ENCODE measurements at places on chromosomes 2 and 18.

DNA sequence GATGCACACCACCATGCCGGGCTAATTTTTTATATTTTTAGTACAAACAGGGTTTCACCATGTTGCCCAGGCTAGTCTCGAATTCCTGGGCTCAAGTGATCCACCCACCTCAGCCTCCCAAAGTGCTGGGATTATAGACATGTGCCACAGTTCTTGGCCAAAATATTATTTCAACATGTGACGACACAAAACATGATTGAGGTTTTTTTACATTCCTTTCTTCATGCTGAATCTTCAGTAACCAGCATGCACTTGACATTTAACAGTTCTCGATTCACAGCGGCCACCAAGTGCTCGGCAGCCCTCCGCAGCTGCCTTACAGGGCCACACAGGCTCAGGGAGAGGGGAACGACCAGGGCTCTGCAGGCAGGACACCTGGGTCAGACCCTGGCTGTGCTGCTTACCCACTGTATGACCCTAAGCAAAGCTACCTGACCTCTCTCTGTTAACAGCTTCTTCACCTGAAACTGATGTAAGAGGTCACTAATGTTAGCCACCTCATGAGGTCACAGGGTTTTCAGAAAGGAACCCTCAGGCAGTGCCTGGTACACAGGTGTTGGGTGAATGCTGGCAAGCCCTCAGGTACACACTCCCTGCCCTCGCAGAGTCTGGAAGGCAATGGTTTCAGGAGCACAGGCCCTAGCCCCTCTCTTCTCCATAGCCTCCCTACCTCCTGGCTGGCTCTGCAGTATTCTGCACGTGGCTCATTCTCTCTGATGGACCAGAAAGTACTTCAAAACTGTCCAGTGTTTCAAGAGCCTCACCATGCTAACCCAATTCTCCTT is 25.7 kb downstream of the TUBB6 start:
- DNase-seq = no peak

- no peak for DNase-seq
These were observed 4.6 kb downstream of the EFHD1 start for GRCh38 chr2:232637866-232638583.

GRCh38 chr2:96073170-96073775 is 38.6 kb upstream of the GPAT2 start:
- no peak for DNase-seq

GRCh38 chr2:26255759-26256384 is 11.1 kb downstream of the HADHB start:
- no peak for DNase-seq

DNA sequence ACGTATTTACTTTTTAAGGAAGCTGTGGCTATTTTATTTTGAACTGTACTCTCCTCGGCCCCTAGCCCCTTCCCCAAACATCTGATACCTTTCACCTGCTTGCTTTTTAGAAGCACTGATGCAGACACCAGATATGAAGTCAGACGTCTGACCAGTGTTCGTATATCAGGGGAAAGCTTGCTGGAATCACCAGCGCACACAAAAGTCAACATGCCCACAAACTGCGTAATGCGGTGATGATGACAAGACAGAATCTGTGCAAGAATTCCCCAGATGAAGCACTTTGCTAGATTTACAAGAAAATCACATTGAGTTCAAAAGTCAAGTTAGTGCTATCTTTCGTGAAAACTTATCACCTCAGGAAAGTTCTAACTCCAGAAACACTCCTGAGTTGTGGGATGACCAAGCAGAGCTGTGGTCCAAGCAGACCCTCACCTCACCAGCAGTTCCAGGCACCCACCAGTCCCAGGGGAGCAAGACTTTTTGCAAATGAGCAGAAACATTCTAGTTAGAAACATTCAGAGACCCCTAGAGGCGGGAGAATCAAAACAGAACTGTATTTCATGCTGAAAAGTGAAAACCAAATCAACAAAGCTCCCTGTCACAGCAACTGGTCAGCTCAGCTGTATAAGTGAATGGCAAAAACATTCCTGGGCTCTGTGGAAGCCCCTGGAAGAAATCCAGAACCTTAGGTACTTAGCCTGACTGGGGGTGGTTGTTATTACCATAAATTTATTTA is 55.7 kb downstream of the INO80C start:
- DNase-seq = no peak

DNA sequence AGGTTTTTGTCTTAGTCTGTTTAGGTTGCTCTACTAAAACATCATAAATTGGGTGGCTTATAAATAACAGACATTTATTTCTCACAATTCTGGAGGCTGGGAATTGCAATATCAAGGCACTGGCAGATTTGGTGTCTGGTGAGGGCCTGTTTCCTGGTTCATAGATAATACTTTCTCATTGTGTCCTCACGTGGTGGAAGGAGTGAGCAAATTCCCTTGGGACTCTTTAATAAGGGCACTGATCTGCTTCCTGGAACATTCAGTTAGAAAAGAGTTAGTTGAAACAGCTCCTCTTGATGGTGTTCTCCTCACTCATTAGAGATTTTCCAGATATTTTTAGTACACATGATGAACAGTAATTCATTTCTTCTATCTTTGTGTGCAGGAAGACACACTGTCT is 22.3 kb downstream of the COL4A3 start:
- no peak for DNase-seq

- no peak for DNase-seq
These were observed 75.9 kb upstream of the RANBP2 start for GRCh38 chr2:108643261-108643849.

GRCh38 chr2:121236650-121237180 is 48.3 kb downstream of the TFCP2L1 start:
- no peak for DNase-seq

DNA sequence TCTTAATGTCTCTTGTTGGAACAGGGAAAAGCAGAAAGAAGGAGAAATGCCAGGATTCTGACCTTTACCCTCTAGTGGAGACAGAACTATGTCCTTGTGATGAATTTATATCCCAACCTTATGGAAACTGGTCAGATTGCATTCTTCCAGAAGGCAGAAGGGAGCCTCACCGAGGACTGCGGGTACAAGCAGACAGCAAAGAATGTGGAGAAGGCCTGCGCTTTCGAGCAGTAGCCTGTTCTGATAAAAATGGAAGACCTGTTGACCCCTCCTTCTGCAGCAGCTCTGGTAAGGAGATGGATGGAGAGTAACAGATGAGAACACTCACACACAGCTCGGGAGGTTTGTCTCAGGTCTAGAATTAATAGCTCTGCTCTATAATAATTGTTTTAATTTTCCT is 552.7 kb upstream of the HNMT start:
- DNase-seq = no peak

DNA sequence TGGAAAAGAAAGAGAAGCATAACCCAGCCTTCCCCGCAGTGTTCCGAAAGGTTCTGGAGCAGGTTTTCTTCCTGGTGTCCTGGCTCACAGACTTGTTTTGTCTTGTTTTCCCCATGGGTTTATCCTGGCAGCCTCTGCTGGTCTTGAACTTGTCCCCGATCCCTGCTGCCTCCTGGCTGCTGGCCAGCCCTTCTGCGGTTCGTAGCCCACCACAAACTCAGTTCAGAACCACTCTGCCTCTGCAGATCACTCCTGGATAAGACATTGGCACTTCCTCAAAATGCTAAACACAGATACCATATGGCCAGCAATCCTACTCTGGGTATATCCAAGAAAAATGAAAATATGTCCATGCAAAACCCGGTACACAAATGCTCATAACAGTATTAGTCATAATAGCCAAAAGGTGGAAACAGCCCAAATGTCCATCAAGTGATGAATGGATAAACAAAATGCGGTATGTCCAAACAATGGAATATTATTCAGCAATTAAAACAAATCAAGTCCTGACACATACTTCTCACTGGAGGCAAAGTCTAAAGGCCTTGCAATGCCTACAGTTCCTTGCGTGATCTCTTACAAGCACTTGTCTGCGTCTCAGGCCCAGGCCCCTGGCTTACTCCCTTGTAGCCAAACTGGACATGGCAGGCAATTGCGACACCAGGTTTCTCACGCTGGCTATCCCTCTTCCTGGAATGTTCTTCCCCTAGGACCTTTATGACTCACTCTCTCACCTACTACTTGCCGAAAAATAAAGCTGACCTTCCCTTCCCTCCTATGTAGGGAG is 28.0 kb upstream of the ARHGEF4 start:
- DNase-seq = no peak

DNA sequence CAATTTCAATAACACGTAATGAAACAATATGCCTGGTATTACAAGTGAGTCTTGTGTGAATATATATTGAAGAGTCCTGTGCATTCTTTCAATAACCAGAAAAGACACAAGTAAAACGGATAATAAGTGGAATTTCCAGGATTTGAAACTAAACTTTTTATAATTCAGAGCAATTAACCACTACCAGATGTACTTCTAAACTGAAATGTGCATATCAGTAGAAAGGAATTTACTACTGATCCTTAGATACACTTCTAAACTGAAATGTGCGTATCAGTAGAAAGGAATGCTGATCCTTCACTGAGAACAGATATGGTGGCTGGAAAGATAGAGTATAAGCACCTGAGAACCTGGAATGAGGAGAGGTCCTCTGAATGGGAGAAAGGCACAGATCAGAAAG is 470.9 kb upstream of the SPHKAP start:
- no peak for DNase-seq

DNA sequence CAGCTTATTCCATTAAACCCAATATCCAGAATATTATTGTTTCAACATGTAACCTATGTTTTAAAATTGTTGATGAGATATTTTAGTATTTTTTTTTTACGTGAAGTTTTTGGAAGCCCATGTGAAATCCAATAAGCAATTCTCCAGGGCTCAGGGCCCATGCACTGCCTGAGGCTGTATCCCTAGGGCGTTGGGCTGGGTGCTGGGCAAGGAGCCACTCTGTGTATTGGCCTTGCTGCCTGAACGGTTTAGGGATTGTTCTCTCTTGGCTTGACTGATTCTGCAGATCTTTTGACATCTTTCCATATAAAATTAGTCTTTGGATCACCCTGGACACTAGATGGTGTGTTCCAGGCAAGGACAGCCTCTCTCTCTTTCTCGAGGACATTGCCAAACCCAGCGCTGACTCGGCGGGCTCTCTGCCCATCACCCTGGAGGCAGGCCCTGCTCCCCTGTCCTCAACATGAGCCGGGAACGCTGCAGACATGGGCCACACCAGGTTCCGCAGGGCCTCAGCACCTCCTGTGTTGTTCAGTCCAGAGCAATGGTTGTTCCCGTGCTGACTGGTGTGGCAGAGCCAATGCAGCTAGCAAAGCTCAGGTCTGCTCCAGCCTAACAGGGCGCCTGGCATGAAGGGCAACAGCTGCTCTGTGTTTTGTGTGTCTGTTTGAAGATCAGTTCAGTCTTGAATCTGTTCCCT is 163.0 kb downstream of the SEPTIN10 start:
- DNase-seq = no peak

DNA sequence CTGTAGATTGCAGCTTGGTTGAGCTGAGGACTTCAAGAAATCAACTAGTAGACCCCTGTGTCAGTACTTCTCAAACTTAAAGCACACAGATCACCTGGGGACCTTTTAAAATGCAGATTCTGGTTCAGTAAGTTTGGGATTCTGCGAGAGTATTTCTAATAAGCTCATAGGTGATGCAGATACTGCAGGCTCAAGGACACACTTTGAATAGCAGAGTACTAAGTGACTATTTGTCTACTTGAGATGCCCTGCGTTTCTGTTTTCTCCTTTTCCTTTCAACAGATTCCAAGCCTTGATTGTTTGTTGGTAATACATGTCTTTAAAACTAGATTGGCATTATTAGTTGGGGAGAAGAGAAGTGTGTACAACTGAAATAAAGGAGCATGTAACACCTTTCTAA is 6.7 kb downstream of the MIB1 start:
- no peak for DNase-seq

DNA sequence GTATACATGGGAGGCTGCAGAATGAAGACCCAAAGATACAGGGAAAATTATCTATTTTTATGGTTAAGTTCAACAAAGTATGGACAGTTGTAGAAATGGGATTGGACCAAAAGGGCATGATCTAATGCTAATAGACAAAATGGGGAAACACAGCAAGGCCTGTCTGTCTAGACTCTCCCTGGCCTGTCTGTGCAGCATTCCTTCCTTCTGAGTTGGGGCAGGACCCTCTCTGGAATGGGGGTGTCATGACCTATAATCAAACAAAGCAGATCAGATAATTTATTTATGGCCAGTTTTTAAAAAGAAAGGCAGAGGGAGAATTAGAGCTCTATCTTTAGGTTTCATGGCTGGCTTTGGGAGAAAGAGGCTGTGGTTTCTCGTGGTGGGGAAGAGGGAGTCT is 104.4 kb downstream of the CTIF start:
- DNase-seq = no peak

GRCh38 chr2:118846442-118846952 is 951 bp downstream of the EN1 start:
- DNase-seq = no peak

GRCh38 chr2:179882851-179883806 is 21.7 kb upstream of the ZNF385B start:
- no peak for DNase-seq

- no peak for DNase-seq
These were observed 117.8 kb upstream of the EPC2 start for GRCh38 chr2:148526509-148527346.

Data from stimulated activated CD8-positive, alpha-beta memory T cell treated with anti-CD3 and anti-CD28 coated beads, Interleukin-7, amount 100 ng/mL, for 24 hours (primary cell).